ENCODE measurements at places on chromosomes 5 and 9.

GRCh38 chr9:69573651-69574050 is 98.5 kb downstream of the APBA1 start:
- no peak for DNase-seq

DNA sequence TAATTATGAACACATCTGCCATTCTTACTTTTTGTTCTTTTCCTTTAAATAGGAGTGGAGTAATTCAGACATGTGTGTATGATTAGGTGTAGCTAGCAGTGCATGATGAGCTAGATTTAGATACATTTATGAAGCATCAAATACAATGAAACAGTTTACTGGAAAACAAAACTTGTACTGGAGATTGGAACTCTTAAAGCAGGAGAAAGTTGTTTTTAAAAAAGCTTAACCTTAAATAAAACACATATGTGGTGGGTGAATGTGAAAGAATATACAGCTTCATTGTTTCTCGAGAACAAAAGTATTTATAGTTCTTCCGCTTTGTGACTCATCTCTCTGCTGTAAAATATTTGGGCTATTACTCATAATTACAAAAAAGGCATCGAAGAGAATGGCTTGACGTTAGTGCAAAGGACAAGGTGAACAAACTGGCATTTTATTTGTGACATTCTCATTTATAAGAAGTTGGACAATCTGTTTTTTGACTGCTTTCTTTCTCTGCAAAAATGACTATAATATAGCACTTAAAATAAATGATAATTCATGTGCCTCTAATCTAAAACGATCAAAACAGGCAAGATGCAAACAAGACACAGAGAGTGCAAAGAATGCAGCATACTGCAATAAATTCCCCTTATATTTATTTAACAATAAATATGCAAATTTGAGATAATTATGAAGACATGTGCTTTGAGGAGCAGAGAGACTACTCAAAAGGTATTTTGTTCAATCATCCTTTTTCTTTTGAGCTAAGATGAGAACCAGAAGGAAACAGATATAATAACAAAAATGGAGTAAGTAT is 478.8 kb downstream of the CETN3 start:
- DNase-seq, result no peak

DNA sequence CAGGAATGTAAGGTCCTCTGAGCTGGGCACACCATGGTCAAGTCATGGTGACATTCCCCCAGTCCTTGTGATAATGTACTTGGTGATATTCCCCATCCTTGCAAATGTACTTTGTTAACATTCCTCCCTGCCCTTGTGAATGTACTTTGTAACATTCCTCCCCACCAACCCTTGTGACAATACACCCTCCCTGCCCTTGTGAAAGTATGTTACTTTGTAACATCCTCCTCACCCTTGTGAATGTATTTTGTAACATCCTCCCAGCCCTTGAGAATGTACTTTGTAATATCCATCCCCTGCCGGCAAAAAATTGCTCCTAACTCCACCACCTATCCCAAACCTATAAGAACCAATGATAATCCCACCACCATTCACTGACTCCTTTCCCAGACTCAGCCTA is 53.3 kb downstream of the RAPGEF6 start:
- DNase-seq, result no peak

DNA sequence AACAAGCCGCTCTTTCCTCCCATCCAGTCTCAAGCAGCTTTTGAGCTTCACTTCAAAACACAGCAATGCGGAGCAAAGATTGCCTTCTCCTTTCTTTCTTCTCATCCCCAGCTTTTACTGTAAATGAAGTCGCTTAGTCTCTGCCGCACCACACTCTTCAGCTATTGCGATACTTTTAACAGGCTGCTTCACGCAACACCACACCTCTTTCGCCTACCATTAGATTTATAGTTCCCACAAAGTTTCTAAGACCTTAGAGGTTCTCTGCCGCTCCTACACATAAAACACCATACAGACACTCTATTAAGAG is 711 bp downstream of the PGGT1B start:
- no peak for DNase-seq

GRCh38 chr5:60779466-60779865 is 64.6 kb downstream of the ELOVL7 start:
- DNase-seq, result no peak

- no peak for DNase-seq
Measured at GRCh38 chr9:98401140-98402018, 145.9 kb upstream of the TBC1D2 start.

- DNase-seq, result no peak
Measured at GRCh38 chr5:148179234-148179824, 11.0 kb downstream of the SPINK14 start.

- DNase-seq, result no peak
Measured at GRCh38 chr5:146745931-146746577, 132.5 kb downstream of the PPP2R2B start.

- DNase-seq, result no peak
Measured at GRCh38 chr5:174387448-174387847, 336.9 kb upstream of the MSX2 start.

DNA sequence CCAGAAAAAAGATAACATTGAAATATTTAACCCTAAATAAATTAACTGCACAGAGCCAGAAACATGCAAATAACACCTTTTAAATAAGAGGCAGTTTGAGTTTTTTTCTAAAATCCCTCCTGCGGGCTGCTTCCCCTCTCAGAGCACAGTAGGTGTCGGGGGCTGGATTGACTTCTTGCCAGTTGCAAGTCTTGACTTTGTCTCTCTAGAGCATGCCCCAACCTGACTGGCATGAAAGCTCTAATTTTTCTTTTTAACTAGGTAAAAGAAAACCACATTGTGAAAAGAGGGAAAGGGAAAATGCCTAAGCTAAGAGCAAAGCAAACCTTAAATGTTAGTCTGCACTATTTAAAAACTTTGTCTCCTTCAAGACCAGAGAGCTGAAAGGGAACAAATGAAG is 46.4 kb upstream of the DNAH5 start:
- no peak for DNase-seq

- DNase-seq, result no peak
Measured at GRCh38 chr9:116437411-116438370, 249.4 kb upstream of the TRIM32 start.

DNA sequence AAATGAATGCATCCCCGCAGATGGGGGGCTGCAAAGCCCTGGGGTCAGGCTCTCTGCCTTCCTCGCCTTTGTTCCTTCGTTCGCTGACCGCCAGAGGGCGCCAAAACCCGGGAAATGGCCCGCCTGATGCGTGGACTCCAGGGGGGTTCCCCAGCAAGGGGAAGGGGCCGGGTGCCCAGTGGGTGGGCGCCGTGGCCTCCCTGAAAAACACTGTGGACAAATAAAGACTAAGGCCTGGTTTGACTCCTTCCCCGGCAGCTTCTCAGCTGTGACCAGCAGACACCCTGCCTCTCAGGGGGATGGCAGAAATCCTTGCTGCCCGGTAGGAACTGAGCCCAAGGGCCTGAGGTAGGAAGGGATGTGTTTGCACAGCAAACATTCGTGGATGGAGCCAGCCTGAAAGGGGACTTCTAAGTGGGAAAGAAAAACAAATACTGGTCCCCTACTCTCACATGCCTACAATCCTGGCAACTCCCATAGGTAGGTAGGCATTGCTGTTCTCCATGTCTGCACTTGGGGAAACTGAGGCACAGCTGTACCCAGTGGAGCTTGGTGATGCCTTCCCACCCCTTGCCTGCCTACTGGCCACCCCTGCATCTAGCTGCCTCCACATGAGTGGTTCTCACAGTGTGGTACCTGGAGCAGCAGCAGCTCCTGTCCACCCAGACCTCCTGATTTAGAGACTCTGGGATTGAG is 57.7 kb downstream of the DUSP1 start:
- DNase-seq, result peak; percentile 58

DNA sequence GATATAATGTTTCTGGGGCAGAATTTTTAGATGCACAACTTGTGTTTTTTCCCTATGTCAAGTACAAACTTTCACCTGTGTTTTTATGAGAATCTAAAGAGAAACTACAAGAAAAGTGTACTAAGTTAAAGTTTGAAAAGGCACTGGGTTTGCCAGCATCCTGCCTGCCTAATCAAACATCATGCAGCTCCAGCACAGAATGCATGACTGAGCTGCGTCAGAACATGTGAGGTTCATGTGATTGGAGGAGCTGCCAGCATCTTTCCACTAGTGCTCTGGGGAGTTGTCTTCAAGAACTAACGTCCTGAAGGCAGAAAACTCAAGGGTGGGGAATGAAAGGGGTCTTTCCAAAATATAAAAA is 46.1 kb upstream of the RIC1 start:
- DNase-seq, result no peak

GRCh38 chr5:90134892-90135291 is 274.7 kb downstream of the CETN3 start:
- no peak for DNase-seq

DNA sequence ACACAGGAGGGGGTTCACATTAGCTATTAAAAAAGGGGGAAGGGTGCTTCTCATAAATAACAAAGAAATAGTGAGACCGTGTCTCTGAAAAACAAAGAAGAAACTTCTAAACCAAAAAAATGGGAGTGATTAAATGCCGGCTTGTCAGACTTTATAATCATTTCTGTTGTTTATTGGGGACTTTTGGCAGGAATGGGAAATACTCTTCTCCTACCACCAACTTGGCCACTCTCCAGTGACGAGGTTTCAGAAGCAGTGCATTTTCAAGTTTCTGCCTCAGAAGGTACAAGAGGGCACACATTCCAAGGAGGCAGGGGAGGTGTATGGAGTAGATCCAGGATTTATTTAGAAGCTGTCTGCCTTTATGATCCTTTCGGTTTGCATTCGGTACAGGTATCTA is 46.2 kb downstream of the LIX1 start:
- DNase-seq, result no peak

GRCh38 chr5:132009706-132010405 is 1.6 kb downstream of the ACSL6 start:
- DNase-seq, result no peak

DNA sequence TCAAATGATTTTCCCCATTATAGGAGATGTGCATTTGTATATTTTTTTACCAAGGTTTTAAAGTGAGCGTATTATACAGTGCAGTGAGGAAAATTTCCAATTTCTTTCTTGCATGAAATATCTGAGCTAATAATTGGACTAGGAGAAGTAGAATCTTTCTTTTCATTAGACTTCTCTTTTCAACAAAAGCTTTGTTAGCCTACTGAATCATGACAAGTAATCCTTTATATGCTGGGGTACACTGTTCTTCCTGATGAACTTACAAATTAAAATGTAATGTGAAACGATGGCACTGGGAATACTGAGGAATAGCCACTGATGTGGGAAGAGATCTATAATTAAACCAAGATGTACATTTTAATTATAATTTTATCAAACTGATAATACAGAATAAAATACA is 829.6 kb downstream of the PTPRD start:
- DNase-seq, result no peak

- DNase-seq, result no peak
Measured at GRCh38 chr9:135764731-135765130, 62.7 kb downstream of the KCNT1 start.

DNA sequence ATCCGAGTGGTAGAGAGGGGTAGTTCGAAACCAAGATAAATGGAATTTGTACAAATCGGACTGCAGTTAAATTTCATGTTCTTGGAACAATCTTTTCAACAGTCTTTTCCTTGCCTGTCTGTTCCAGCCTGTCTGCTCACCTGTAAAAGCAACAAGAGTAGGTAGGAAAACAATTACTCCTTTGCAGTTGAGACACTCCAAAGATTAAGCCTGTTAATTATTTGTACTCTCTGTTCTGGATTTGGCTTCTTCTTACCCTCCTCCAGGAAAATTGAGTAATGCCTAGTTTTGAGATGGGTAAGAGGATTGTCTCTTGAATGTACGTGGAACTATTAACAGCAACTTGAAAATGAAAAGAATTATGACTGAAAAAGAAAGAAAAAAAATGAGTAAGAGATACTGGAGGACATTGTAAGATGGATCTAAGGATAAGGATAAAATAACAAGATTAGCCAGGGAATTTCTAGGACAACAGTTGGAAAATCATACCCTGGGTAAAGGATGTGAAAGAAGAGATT is 24.3 kb downstream of the SPAAR start:
- DNase-seq, result no peak

- no peak for DNase-seq
Measured at GRCh38 chr5:126808521-126808988, 31.6 kb downstream of the LMNB1 start.

DNA sequence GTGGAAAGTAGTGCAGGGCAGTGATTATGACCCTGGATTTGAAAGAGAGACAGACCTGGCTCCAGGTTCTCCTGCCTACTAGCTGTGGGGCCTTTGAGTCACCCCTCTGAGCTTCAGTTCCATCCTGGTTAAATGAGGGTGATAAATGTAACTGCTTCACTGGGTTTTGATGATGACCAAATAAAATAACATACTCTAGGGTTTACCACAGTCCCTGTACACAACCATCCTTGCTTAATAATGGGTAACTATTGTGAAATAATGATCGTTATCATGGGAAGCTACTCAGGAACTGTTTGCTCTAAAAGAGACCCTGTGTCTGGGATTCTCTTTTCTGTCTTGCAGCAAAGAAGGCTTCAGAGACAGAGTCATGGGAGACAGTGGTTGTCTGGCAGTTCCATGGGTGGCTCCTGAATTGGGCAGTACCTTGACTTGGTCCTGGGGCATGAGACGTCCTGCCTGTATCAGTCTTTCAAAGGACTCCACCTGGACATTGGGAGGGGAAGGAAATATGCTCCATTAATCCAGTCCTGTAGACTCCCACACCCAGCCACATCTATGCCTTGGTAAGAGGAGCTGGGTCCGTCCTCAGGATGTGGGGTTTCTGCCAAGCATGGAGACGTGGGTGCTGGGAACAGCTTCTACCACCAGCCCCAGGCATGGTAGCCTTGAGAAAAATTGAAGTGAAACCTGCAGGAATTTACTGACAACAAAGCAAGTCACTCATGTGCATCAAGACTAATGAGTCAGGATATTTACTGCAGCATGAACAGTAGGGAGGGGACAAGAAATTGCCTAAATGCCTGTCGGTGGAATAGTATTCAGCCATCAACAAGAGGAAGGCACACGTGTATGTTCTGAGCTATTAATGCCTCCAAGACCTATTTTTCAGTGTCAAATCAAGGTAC is 23.4 kb downstream of the AKNA start:
- no peak for DNase-seq

DNA sequence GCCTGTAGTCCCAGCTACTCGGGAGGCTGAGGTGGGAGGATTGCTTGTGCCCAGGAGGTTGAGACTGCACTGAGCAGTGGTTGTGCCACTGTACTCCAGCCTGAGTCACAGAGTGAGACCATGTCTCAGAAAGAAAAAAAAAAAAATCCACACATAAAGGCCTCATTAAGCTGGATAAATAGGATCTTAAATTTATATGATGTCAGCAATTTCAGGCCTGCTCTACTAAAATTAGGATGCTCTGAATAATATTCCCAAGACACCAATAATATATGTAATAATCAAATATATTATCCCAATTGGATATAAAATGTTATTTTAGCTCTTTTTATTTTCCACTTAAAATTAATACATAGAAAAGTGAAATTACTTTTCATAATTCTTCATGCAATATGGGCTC is 43.6 kb downstream of the NLN start:
- no peak for DNase-seq

GRCh38 chr5:9462109-9462508 is 83.8 kb downstream of the SEMA5A start:
- DNase-seq, result no peak

GRCh38 chr5:55672477-55672911 is 39.6 kb downstream of the SLC38A9 start:
- DNase-seq, result no peak

All from stimulated activated CD4-positive, alpha-beta T cell treated with anti-CD3 and anti-CD28 coated beads, Interleukin-1b, Interleukin-23, amount 100 ng/mL, for 1 hour (primary cell).